H7 (cell line): ENCODE measurements at places on chromosomes 3 and 15.
A peak's percentile ranks its signal among the peaks of the same experiment; 100 is the strongest.

- DNase-seq: no peak
Measured at GRCh38 chr3:98508582-98508981, 11.1 kb downstream of the OR5K2 start.

DNA sequence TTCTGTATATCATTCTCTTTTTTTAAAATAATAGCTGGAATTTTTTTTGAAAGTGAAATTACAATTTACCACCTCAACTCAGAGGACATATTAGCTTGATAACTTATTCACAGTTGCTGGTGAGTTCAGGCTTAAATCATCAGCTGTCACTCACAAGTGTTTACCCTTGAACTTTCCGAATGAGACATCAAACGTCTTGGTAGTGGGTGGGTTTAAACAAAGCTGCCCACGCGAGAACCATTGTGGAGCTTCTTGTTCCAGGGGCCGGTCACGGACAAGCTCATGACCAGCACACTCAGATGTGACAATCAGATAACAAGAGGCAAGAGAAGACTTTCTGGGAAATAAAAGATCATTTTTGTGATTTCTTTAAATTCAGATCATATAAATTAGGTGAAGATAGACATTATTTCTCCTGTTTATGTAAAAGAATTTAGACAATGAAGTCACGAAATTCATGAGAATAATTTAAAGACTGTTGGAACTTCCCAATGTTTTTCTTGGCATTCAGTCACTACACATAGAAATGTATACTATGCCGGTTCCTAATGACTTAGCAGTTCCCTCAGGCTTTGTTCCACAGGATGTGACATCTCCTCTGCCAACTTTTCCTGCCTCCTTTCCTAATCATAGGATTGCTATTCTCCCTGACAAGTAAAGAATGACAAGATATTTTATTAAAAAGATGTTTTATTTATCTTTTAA, 29.3 kb downstream of the BTD start:
- DNase-seq: no peak

DNA sequence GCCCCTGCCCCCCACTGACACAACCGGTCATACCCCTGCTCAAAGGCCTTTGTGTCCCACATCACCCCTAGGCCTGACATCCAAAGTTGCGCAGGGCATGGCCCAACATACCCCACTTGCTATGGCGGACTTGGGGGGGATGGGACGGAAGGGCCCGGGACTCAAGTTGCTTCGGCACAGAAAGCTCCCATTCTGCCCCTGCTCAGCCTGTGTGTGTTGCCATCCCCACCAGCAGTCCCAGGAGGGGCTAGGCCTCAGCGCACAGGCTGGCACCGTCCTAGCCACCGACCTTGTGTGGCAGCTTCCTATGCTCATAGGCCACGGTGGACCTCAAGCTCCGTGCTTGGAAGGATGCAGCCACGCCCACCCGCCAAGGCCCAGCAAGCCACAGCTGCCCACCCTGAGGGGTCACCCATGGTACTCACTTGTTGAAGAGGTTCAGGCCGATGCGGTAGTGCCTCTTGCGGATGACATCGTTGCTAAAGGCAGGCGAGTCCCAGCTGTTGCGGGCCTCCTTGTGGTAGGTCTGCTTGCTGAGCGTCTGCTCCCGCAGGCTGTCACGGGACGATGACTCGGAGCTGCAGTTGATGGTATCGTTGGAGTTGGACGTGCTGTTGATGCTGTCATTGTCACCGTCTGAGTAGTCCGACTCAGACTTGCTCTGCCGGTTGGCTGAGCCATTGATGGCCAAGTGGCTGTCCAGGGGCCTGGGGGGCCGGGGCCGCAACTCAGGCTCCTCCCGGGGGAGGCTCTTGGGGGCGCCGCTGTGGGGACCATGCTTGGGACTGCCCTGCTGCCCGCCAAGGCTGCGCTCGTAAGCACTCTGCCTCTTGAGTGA, 93.9 kb upstream of the RPL32 start:
- DNase-seq: peak; percentile 70

GRCh38 chr3:111726788-111727305, 131.7 kb upstream of the ZBED2 start:
- no peak for DNase-seq

DNA sequence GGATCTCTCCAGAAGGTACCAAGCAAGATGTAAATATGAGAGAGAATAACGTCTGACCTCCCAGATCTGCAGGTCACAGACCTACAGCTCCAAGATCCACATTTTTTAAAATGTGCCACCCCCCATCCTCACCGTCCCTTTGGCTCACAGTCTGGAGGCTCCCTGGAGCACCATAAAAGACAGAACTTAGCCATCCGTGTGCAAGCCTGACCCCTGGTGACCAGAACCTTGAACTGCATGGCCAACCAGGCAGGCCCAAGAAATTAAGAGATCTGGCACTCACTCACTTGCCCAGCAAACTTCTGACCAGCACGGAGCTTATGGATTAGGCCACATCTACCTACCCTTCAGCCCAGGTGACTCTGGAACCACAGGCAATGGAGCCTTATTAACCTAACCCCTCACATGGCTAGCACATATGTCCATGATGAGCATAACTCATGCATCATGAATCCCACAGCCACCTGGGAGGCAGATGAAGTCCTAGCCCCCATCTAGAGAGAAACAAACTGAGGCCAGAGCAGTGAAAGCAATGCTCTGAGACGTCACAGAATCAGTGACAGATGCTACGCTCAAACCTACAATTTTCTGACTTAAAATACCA, 275.3 kb downstream of the UACA start:
- DNase-seq: peak; percentile 93

DNA sequence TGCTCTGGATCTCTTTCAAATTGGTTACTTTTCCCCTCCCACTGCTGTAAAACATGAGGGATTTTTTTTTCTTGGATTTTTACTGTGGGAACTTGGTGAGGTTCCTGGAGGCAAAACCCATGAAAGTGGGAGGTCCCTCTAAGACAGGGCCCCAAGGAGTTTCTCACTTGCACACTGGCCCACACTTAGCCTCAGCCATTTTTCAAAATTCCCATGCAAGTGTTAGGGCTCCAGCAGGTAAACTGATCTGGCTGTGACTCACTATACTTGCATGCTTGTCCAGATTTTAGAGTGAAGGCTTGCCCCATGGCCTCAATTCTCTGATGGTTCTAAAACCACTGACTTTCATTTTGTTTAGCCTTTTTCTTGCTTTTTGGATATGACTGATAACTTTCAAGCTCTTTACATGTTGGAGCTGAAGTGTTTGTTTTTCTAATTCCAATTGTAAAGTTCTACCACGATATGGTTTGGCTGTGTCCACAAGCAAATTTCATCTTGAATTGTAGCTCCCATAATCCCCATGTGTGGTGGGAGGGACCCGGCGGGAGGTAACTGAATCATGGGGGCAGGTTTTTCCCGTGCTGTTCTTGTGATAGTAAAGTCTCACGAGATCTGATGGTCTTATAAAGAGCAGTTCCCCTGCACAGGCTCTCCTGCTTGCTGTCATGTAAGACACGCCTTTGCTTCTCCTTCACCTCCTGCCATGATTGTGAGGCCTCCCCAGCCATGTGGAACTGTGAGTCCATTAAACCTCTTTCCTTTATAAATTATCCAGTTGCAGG, 37.7 kb downstream of the MCCC1 start:
- no peak for DNase-seq

DNA sequence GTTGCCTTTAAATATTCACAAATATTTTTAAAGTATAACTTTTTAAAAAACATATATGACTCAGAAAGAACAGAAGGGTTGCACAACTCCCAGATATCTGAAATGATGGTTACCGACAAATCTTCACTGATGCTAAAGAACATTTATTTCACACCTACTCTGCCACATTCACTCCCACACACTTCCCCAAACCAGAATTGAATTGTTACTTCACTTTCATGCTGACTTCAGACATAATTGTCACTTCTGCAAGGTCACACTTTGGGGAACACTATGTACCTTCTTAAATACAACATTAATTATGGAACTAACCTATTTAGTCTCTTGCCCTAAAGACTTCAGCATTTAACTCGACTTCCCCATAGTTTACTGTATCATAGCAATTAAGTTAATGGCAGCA, 795.1 kb downstream of the FHIT start:
- DNase-seq: no peak

- DNase-seq: no peak
Measured at GRCh38 chr15:99917252-99917651, 184.0 kb upstream of the LYSMD4 start.

DNA sequence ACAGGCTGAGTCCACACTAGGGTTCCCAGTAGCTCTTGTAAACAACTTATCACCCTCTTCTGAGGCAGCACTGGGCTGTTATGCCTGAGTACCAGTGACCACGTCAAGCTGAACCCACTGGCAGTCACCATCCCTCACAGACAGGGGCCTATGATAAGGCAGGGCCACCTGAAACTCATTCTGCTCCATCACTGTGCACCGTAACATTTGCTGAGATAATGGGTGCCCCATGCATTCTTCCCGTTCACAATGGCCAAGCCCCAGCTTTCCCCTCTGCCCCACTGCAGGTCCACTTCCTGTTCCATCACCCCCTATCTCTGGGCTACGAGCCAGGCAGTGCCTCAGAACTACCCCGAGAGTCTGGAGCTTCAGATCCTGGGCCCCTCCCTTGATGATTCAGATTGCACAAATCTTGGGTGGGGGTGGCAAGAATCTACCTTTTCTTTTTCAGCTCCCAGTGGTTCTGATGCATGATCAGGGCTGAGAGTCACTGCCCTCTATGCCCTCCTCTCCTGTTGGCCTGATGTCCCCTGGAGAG, 158.0 kb downstream of the RAB11A start:
- no peak for DNase-seq

DNA sequence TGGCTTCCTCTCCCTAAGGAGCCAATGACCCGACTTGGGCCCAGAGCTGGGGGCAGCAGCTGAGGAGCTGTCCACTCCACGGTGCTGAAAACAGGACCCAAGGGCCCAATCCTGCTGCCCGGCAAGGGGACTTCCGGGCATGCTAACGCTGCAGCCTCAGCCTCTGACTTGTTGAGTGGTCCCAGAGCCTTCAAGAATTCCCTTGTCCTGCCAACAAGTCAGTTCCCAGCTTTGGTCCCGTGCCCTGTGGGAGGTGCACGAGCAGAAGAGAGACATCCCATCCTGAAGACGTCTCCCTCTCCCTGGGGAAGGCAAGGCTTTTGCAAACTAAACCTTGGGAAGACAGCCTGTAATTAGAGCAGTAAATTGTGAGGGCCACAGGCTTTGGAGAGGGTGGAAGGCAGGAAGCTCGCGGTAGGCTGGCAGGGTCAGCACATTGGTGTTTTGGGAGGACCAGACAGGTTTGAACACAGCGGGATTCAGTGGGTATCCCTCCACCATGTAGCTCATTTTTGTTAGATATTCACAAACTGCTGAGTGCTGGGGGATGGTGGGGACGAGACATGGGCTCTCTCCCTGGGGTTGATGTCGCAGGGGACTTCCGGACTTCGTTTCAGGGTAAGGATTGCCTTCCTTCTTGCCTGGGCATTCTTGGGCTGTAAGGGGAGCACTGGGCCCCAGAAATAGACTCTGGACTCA, 29.8 kb upstream of the PRR23E start:
- peak; percentile 89 for DNase-seq

DNA sequence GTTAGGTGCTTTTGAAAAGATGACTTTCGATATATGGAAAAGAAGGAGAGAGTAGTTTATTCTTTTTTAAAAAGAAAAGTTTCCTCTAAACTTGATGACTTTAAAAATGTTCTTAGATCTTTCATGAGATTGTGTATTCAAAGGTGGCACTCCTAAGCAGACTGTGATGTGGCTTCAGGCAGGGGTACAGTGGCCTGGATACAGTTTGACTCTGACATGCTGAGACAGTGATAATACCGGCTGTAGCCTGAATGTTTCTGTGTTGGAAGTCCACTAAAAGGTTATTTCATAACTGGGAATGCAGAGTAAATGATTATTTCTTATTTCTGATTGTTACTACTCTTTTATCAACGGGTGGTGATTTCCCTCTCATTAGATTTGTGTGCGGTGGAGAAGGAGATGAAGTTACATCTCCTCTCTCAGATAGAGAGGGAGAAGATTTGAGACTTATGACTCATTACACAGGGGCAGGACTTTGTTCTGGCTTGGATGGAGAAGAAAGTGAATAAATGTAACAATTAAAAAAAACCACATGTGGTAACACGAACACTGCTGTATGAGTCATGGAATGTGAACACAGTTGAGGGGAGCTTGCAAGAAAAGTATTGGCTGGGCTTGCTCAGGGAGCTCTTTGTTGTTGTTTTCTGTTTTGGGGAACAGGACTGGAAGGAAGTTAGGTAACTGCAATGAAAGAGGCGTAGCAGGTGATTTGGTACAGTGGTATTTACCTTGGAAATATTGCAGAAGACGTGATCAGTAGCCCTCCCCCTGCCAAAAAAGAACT, 21.6 kb downstream of the SPTSSB start:
- DNase-seq: no peak

DNA sequence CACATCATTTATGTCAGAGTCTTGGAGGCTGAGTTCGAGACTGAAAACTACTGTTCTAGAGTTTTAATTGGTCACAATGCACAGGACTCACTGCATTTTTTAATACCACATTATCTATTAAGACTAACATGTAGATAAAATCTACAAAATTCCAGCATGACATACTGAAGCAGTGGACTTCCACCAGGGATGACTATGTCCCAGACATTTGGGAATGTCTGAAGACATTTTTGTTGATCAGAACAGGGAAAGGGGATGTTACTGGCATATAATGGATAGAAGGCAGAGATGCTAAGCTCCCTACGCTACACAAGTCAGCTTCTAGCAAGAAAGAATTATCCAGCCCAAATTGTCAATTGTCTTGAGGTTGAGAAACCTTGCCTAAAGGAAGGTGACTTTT, 419.0 kb upstream of the TGFBR2 start:
- DNase-seq: no peak

DNA sequence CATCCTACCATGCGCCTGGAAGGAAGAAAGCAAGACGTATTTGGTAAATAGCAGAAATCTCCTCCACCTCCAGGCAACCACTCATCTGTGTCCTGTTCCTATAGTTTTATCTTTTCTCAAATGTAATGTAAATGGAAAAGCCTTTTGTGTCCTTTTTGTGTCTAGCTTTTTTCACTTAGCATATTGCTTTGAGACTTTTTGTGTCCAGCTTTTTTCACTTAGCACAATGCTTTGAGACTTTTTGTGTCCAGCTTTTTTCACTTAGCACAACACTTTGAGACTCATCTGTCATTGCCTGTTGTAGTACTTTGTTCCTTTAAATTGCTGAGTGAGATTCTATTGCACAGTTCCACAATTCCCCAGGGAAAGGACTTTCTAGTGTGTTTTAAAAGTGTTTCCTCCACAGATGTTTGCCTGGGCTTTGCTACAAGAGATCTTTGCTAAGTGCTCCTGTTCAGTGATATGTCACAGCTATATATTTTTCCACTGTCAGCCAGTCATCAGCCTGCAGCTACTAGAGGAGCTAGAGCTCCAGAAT, 27.9 kb upstream of the MUC13 start:
- no peak for DNase-seq

- DNase-seq: no peak
Measured at GRCh38 chr3:32975891-32976595, 24.6 kb downstream of the CCR4 start.

- no peak for DNase-seq
Measured at GRCh38 chr3:4509983-4510755, 17.0 kb downstream of the ITPR1 start.

- no peak for DNase-seq
Measured at GRCh38 chr15:83733206-83733605, 79.3 kb downstream of the ADAMTSL3 start.

GRCh38 chr3:61632568-61633175, 71.3 kb downstream of the PTPRG start:
- no peak for DNase-seq

GRCh38 chr15:49379996-49380395, 43.0 kb upstream of the FGF7 start:
- no peak for DNase-seq

- no peak for DNase-seq
Measured at GRCh38 chr3:127959041-127959440, 44.0 kb downstream of the KBTBD12 start.
